Activated CD4-positive, alpha-beta T cell treated with anti-CD3 and anti-CD28 coated beads, Interleukin-2, amount 10 ng/mL, durations not matched to agents 7 days and 5 days (primary cell): ENCODE measurements at places on chromosomes 7 and 10. TPM values are rescaled to one million over a fixed set of nuclear protein-coding genes. Genes with fewer than 3 reads are reported as not detected.
A peak's percentile ranks its signal among the peaks of the same experiment; 100 is the strongest.

The DRGX gene
- total RNA-seq = not detected

The VSTM2A gene
- not detected for total RNA-seq

The OR2F2 gene
- total RNA-seq = not detected

DNA sequence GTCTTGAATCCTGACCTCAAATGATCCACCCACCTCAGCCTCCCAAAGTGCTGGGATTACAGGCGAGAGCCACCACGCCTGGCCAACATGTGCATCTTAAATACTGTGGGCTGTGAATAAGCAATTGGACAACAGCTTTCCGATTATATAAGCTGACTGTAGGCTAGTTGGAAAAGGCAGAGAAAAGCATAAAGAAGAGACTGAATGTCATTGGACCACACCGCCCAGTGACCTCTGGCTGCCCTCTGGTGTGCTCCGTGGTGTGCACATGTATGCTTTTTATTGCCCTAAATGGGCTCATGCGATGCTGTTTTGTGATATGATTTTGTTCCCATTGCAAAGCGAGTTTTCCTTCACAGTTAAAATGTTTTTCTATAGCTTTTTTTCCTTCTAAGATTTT lies 15.4 kb upstream of the CSGALNACT2 start:
- no peak for DNase-seq

DNA sequence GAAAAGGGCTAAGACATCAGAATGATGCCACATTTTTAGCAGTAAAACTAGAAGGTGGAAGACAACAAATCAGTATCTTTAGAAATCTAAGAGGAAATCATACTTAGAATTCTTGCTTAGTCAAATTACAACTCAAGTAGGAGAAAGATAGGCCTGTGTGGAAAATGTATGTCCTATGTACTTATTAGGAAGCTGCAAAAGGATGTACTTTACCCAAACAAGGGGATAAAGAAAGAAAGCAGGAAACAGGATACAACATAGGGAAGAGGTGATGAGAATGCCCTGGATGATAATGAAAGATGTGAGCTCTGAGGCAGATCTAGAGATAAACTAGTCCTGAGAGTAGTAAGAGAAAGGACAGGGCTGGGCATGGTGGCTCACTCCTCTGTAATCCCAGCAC lies 54.9 kb downstream of the RNLS start:
- DNase-seq = no peak

DNA sequence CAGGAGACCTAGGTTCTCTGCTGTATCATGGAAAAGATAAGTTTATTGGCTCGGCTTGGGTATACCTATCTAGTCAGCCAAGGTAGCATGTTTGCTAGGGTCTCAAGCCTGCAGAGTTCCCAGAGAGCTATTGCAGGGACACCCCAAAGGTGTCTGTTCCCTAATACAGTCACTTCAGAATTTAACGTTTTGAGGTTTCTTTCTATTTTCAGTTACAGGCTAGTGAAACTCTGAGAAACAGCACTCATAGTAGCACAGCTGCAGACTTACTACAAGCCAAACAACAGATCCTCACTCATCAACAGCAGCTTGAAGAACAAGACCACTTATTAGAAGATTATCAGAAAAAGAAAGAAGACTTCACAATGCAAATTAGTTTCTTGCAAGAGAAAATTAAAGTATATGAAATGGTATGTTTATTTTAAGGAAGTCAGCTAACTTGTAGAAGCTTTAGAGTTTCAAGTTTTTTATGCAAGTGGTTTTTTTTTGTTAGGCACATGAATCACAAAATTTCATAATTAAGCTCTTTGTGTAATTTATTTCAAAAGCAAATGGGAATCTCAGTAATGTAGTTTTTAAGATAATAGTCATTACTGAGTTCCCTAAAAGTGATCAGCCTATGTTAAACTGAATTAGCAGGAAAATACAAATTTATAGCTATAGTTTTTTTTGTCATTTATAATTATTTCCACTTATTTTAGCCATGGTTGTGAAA lies 54.9 kb downstream of the AKAP9 start:
- DNase-seq = no peak

- DNase-seq = no peak
Observed at GRCh38 chr10:126140746-126141273, 244.4 kb downstream of the FANK1 start.

DNA sequence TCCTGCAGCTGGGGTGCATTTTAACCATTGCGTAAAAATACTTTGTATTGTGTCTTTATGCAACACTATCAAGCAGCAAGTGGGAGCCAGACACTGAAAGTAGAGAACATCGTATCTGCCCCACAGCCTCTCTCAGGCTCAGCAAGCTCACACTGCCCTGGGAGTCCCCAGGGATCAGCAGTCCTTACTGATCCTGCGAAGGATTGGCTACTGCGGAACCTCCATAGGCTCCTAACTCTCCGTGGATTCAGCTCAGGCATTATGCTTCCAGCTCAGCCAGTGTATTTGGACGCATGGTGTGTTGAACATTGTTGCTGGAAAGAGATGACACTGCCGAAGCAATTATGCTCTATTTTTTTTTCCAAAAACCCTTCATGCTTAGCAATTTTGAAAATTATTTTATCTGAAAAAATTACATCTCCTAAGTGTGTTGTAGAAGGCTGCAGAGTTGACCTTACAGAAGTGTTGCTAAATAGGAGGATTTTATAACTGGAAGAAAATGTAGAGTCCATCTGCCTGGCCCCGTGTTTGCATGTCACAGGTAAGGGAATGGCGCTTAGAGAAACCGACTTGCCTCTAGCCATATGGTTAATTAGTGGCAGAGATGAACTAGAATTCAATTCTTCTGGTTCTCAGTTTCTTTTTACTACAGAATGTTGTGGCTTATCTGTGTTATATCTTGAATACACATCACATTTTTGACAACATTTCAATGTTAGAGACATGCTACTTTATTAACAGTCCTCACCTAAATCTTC lies 276.4 kb upstream of the COBL start:
- no peak for DNase-seq

- DNase-seq = no peak
Observed at GRCh38 chr7:6612819-6613218, 2.6 kb upstream of the ZNF853 start.

DNA sequence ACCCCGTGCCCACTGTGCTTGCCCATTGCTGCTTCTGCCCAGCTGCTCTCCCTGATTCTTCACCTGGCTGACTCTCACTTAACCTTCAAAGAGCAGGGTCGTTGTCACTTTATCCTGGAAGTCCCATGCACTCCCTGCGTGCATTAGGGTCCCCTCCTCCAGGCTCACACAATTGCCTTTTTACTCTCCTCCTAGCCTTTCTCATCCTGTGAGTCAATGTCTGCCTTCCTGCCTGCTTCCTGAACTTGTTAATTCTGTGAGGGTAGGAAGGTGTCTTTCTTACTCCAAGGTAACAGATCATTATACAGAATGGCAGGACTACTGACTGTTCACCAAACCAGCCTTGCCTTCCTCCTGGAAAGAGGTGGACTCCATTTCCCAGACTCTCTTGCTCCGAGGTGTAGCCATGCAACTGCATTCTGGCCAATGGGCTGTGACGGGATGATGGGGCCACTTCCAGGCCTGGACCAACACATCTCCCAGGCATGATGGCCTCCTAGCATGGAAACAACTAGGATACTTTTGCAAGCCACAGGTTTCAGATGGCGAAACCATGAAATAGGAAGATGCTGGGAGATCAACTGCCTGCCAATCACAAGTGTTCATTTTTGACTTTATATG lies 54.7 kb downstream of the ARHGAP22 start:
- no peak for DNase-seq

DNA sequence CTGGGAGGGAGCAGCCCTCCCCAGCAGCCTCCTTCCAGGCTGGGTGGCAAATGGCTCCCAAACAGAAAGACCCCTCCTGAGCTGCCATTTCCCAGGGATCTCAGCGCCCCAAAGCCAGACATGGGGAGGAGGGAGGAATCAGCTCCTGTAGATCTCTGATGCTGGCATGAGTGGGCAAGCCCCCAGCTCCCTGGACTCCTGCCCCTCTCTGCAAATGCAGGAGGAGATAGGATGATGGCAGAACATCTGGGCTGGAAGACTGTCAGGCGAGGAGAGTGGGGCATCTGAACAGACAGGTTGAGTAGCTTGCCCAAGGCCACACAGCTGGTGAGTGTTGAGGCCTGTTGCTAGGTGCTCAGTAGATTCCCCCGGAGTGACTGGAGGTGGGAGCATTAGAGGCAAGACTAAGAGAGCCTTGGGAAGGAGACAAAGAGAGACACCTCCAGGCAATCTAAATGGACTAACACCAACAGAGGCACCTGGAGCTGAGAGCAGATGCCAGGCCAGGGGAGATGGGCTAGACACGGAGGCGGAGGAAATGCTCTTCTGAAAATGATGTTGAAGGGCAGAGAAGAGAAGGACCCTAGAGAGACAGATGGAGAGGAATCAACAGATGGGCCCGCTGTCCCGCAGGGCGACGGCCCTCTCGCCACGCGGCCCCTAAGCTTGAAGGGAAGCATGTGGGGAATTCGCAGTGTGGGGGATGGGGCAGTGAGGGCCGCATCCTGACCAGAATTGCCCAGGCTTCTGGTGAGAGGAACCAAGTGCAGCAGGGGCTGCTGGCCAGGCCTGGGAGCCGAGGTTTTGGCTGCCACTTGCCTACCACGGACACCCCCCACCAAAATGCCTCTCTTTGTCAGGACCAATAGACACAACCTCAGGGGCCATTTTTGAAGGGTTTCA lies 84.8 kb upstream of the LRRC4 start:
- no peak for DNase-seq

GRCh38 chr10:101867931-101868330 lies 24.3 kb upstream of the KCNIP2 start:
- DNase-seq = no peak

GRCh38 chr10:7373039-7373438 lies 37.8 kb downstream of the SFMBT2 start:
- no peak for DNase-seq

- no peak for DNase-seq
Observed at GRCh38 chr10:114393482-114393881, 10.8 kb downstream of the AFAP1L2 start.

DNA sequence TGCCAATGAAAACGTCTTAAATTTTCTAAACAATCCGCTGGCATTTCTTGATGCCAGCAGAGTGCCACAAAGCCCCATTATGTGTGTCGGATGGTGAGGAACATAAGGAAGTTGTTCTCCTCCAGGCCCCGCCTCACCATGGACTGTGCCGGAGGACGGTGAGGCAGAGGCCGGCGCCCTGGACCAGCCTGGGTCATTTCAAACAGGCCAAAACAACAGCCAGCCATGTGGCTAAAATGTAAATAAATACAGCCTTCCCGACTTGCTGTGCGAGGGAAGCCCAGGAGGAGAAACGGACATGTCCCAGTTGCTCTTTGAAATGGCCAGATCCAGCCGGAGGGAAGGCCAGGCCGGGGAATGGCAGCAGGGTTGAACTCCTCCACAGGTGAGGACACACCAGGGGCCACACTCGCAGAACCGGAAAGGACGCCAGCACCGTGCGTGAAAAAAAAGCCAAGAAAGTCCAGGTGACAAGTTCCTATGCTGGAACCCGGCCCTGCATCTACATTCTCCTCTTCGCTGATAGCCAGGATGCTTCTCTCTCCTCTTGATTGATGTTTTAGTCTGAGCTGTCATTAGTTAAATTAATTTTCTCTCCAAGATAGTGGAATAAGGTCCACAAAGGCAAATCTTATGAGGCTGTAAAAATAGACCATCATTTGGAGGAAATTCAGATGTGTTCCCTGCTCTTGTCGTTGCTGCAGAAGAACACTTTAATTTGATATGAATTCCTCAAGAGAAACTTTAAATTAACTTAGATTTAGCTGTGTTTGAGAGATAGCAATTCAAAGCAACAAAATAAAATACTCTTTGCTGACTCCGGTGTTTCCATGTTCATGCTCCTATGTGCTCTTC lies 64.6 kb downstream of the EBF3 start:
- no peak for DNase-seq

- DNase-seq = no peak
Observed at GRCh38 chr7:51973071-51973470, 656.5 kb upstream of the COBL start.

DNA sequence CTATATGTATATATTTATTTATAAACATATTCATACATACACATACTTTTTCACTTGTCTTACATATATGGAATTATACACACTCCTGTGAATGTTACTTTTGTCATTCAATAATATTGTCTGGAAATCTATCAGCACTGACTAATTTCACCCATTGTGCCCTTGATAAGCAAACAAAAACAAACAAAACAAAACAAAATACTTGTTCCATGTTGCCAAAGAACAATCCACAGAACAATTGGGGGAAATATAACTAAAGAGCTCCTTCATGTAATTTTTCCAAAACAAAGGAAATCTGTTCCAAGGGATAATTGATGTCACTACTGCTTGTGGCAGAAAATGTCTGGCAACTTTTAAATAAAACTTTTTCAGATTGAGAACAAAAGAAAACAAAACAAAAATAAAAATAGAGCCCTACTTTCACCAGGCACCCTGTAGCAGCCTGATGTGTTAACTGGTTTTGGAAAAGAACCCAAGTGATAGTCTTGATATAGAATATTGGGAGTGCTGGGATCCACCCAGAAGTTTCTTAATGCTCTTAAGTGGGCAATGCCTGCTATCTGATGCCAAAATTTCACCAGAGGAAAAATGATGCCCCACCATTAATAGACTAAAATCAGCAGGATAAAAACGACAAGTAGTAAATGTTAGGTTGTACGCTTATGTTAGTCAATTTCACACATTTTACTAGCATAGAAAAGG lies 34.0 kb upstream of the CCDC7 start:
- no peak for DNase-seq

- DNase-seq = peak; percentile 48
Observed at GRCh38 chr10:119207713-119208552, 562 bp downstream of the GRK5 start.

GRCh38 chr7:30731581-30731980 lies 20.4 kb upstream of the INMT start:
- no peak for DNase-seq

- no peak for DNase-seq
Observed at GRCh38 chr10:80760914-80761371, 223.2 kb downstream of the SH2D4B start.

DNA sequence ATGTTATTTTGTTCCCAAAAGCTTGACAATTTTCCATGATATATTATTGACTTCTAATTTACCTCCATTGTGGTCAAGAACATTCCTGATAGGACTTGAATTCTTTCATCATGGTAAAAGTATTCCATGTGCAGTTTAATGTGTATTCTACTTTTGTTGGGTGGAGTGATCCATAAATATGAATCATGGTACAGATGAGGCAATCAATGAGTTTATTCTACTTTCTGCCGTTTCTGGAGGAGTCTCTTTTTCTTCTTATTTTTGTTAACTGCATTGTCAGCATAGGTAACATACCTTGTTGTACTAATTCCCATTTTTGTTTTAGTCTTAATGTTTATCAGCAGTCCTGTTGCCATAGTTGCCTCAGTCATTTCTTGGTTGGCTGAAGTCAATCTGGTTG lies 69.6 kb downstream of the SHOC2 start:
- no peak for DNase-seq

GRCh38 chr10:72316748-72317435 lies 37.8 kb downstream of the DNAJB12 start:
- DNase-seq = peak; percentile 56

- DNase-seq = no peak
Observed at GRCh38 chr7:111508387-111508786, 53.9 kb downstream of the IMMP2L start.

- no peak for DNase-seq
Observed at GRCh38 chr10:79946271-79947082, 2.4 kb downstream of the SFTPD start.
